Activated CD4-positive, alpha-beta T cell treated with anti-CD3 and anti-CD28 coated beads, Interleukin-2, amount 50 U/mL, for 1 hour (primary cell): ENCODE measurements at places on chromosomes 6 and 20.

DNA sequence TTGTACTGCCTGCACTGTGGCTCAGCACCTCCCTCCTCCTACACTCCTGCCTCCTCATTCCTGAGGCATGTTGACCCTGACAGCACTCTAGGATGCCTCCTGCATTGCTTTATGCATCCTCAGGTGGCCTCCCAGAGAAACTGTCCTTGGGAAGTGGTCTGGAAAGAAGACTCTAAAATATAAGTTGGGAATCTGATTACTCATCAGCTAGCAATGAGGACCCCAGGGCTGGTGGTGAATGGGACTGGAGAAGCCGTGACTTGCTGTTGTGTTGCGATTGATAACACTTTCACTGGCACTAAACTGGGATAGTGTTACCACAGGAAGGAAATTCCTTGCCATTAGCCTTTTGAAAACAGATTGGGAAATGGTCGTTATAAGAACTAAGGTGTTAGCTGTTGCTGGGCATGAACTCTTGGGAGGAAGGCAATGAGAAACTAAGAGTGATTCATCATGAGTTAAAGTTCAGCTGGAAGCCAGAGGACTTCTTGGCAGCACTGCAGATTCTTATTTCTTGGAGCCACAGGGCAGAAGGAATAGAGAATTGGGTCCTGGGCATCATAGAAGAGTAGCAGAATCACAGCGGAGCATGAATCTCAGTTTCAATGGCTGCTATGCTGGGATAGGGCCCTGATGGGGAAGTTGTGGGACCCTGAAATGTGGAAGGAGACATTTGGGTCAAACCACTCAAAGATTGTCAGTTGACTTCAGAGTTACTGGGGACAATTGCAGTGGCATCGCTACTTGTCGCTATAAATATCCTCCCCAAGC is 10.1 kb upstream of the SIRPD start:
- no peak for DNase-seq

- no peak for DNase-seq
These were observed 12.9 kb upstream of the WTAP start for GRCh38 chr6:159714404-159714803.

DNA sequence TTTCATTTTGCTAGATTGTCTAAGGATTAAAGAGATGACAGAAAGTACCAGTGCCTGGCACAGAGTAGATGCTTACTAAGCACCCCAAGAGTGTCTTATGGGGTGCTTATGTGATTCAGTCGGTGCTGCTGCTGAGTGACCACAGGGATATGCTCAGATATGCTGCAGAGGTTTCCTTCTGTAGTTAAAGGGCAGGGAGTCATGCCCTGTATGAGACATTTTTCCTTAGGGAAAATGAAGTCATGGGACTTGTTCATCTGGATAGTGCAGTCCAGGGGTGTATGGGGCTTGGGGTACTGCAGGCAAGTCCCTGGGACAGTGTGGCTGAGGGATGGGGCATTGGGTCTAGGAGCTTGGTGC is 25.1 kb downstream of the TOX2 start:
- no peak for DNase-seq

DNA sequence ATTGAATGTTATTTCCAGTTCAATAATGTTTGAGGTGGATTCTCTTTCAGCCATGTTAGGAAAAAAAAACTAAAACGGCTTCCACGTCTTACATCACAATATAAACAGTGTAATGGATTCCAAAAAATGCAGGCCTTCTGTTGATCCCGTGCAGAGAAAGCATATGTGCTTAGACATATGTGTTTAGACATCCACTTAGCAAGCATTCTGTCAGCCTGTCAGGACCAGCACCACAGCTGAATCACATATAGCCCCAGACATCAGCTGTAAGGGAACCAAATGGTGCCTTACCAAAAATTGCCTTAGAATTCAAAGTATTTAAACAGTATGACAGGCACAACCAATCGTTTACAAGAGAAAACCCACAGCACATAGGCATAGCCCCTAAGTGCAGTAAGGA is 304.9 kb downstream of the EYA4 start:
- DNase-seq = no peak

DNA sequence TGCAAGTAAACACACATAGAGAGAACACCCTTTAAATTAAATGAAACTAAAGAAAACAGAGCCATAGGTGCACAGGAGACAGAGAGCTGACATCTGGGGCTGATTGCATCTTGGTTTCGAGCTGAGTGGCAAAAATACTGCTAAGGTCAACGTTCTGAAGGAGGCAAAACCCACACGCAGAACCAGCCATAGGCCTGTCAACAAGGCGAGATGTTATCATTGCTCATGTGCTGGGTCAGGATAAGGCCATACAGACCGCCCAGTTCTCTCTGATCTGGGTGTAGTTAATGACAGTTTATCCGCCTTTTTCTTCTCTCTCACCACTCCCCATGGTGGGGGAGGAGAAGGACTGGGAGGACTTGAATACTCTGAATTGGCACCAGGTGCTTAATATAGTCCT is 4.5 kb upstream of the FAM110A start:
- DNase-seq = no peak

- DNase-seq = no peak
These were observed 11.4 kb downstream of the MRPL14 start for GRCh38 chr6:44115866-44116265.

DNA sequence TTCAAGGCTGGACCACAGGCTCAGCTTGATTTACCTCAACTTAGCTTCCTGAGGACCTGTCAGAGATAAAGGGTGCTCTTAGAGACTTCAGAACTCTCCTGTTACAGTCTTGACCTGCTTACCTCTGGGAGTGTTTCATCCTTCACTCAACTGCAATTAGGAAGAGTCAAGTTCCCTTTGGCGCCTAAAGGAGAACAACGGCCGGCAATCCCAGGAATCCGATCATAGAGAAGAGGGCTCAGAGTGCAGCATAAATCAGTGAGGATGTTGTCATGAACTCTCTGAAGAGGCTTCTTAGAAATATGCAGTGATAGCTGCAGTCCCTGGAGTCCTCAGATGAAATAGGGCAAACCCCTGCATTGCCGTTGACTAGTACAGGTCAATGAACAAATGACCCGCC is 36.4 kb downstream of the LYRM2 start:
- DNase-seq = no peak

DNA sequence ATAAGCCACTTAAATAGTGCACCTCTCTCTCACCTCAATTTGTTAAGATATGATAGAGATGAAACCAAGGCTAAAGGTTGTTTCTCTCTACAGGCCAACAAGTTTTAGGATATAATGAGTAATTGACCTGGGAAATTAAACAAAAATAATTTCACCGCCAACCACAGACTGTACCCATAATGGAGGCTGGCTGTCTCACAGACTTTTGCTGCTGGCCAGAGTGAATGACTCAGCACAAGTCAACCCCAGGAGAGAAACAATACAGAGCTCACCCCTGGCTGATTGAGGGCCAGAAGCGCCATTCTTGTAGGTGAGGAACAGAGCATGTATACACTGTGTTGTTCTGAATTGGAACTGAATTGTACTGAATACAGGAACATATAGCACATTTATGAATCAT is 99.9 kb downstream of the CAP2 start:
- DNase-seq = no peak

GRCh38 chr6:14977747-14978382 is 268.0 kb upstream of the JARID2 start:
- no peak for DNase-seq

DNA sequence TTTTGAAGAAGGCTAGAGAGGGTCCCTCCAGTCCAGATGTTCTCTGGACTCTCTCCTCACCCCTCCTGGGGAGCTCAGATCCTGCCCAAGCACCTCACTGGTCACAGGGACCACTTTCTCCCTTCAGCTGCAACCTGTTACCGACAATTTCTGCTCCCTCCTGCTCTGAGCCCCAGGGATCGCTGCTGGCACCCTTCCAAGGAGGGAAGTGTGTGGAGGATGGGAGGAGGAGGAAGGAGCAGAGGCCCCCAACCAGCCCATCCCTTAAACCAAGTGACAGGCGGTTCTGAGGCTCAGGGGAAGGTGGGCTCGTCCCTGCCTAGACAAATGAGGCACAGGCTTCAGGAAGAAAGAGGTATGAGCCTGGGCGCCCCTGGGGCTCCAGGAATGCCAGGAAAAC is 13.9 kb downstream of the PMEPA1 start:
- DNase-seq = no peak

DNA sequence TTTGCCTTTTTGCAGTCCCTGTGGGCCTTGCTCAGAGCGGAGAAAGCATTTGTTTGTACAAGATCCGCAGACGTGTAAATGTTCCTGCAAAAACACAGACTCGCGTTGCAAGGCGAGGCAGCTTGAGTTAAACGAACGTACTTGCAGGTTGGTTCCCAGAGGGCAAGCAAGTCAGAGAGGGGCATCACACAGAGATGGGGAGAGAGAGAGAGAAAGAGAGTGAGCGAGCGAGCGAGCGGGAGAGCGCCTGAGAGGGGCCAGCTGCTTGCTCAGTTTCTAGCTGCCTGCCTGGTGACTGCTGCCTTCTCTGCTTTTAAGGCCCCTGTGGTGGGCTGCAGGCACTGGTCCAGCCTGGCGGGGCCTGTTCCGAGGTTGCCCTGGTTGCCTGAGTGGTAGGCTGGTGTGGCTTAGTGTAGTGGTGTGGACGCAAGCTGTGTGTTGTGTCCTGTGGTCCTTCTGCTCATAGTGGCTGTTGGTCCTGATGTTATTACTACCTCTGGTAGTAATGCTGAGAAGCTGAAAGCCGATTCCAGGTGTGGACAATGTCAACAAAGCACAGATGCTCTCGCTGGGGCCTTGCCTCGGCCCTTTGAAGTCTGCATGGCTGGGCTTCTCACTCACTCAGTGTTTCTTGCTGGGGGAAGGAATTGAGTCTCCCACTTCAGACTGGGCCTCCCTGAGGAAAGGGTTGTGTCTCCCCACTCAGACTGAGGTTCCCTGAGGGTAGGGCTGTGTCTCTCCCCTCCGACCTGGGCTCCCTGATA is 12.1 kb downstream of the VEGFA start:
- no peak for DNase-seq

DNA sequence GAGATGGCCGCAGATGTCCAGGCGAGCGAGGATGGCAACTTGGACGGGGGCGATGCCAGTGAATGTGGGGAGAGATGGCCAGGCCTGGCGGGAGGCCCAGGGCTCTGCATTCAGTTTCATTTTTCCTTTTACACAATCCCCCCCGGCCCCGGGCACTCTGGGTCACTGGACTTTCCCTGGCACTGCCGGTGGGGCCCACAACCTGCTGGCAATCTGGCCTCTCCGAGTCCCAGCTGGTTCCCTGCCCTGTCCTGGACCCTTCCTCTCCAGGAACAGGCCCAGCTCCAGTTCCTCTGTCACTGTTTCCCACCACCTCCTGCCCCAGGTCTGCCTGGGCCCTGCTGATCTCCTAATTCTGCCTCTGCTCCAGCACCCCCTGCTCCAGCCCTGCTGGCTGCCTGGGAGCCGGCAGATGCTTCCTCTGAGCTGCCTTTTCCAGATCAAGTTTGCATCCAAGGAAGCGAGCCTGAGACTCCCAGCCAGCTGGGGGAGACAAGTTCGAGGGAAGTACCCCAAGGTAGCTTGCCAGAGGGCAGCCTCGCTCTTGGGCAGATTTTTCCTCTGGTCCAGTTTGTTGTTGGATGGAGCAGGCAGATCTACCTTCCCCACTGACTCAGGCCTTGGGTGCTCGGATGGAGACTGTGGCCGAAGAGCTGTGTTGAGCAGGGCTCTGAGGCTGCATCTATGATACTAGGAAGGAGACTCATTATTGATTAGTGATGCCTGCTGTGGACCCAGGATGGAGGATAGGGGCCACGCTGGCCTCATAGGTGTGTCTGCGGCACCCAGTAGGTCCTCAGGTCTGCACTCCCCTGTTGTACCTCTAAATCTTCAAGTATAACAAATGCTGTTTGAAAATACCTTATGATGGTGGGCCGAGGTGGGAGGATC is 83.2 kb downstream of the CEBPB start:
- no peak for DNase-seq

DNA sequence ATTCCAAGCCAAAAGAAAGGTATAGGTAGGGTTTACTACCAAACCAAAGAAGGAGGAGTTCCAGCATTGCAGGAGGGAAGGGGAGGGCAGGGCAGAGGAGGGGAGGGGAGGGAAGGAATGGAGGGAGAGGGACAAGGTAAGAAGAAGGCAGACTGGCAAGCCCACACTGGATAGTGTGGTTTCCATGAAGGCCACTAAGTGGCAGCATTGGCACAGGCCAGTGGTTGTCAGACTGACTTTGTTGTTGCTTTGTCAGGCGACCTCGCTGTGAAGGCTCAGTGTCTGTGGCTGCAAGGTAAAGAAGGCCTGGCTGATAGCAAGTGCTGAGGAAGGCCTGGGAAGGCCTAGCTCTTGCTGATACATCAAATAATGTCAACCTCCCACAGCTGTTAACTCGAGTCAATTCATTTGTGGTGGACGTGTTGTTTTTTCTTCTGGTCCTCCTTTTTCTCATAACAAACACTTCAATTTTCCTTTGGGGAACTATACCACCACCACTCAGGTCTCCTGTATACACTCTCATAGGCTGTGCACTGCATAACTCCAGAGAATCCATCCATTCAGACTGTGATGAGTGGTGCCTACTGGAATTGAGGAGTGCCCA is 7.7 kb upstream of the ZNF334 start:
- DNase-seq = peak; percentile 13

DNA sequence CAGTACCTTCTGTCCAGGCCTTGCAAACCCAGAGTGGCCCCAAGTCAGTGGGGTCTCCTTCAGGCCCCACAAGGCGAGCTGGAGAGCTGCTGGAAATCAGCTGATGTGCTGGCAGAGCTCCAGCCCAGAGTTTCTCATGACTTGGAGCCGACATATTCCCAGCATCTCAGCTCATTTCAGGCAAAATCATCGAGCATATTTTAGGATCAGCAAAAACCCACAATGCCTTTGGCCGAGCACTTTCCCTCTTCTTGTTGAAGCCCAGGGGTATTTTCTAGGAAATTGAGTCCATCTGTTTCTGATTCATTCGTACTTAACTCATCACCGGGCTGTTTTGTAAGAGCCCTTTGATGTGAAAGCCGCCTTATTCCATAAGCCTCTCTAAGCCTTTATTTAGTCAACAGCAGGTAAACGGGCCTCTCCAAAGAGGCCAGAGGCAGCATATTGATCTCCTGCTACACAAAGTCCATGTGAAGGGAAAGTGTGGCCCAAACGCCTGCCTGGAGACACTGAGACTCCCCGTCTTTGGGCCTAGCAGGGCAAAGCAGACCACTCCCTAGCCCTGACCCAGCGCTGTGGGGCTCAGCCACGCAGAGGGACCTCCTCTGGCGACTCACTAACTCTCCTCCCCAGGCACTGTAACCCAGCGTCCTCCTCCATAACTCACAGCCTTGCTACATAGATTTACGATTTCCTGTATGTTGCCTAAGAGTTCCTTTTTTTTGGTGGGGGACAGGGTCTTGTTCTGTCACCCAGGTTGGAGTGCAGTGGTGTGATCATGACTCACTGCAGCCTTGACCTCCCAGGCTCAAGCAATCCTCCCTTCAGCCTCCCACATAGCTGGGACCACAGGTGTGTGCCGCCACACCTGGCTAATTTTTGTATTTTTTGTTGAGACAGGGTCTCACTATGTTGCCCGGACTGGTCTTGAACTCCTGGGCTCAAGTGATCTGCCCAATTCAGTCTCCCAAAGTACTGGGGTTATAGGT is 12.1 kb upstream of the C20orf203 start:
- no peak for DNase-seq
